ENCODE measurements at places on chromosomes 1 and 21.

- no peak for DNase-seq
Measured at GRCh38 chr1:24929398-24930259, 447 bp downstream of the RUNX3 start.

DNA sequence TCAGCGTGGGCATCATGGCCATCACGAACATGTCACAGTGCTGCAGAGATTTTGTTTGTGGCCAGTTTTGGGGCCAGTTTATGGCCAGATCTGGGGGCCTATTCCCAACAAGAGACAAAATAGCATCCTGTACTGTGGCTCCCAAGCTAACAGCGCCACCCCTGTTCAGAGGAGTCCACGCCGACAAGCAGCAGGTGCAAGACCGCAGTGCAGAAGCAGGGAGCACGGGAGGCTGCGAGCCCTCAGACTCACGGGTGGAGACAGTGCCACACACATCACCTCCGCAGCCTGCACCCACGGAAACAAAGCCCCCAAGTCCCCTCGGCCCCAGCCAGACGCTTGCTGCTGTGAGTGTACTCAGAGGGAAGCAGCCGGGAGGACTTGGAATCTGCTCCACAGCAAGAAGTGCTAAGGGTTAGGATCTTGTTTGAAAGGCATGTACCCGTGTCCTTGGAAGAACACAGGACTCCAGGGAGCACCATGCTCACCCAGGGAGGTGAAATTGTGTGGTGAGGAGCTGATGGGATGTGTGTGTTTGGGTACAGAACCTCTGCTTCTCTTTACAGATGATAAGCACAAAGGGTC lies 7.1 kb downstream of the TCP10L start:
- DNase-seq = peak; percentile 40

DNA sequence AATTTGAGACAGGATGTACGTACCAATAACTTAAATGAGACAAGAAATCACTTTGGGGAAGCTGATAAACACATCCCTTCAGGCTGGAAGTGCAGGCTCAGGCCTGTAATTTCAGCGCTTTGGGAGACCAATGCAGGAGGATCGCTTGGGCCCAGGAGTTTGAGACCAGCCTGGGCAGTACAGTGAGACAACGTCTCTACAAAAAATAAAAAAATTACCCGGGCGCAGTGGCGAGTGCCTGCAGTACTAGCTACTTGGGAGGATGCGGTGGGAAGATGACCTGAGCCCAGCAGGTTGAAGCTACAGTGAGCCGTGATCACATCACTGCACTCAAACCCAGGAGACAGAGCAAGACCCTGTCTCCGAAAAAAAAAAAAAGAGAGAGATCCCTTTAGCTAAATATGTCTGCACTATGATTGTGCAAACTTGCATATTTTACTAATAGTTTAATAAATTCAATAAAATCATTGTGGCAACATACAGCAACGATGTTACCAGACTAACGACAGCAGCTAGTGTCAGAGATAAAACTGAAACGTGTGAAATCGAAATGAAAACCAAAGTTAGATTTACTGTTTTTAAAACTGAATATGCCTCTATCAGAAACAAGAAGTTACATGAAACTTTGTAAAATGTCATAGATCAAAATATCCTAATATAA lies 54.7 kb downstream of the CD2 start:
- DNase-seq = no peak

GRCh38 chr1:20358761-20359263 lies 68.1 kb downstream of the VWA5B1 start:
- peak; percentile 64 for DNase-seq

GRCh38 chr1:226953175-226953800 lies 13.2 kb downstream of the COQ8A start:
- no peak for DNase-seq

DNA sequence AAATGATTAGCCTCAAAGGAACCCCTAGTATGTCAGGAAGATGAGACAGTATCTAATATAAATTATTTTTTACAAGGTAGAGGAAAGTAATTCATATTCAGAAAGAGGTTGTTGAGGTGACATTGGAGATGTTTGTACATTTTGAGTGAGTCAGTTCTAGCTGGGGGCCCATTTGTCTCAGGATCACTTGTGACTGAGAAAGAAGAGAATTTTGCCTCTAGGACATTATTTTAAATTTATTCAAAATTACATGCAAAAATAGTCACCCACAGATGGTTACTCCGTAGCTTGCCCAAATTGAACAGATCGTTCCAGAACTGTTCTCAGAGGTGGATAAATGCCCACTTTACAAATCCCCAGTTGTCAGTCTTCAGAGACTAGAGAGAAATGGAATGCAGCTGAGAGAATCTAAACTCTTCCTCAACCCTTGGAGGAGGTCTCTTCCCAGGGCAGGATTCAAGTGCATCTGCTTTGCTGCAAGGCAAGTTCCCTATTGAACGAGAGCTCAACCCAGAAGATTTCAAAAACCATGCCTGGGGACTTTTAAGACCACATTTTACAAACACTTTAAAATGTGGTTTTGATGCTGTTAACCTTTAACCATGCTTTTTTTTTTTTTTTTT lies 987.8 kb upstream of the ADAMTS5 start:
- DNase-seq = no peak

DNA sequence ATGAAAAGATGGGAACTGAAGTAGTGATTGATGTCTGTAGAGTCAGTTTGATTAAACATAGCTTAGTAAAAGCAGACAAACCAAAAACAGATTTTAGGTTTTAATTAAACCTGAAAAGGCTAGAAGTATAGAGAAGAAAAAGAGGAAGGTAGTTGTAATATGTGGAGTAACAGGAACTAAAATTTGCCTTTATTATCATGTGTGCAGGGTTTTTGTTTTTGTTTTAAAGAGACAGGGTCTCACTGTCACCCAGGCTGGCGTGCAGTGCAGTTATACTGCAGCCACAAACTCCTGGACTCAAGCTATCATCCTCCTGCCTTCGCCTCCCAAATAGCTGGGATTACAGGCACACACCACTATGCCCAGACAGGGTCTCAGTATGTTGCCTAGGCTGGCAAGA lies 6.0 kb downstream of the TOR1AIP1 start:
- no peak for DNase-seq

- no peak for DNase-seq
Measured at GRCh38 chr21:26572702-26573381, at the start of gene CYYR1. Gene CYYR1, minus strand, starts transcription at chr21:26573286. Its CDS starts 346 bp downstream, at chr21:26572940.

DNA sequence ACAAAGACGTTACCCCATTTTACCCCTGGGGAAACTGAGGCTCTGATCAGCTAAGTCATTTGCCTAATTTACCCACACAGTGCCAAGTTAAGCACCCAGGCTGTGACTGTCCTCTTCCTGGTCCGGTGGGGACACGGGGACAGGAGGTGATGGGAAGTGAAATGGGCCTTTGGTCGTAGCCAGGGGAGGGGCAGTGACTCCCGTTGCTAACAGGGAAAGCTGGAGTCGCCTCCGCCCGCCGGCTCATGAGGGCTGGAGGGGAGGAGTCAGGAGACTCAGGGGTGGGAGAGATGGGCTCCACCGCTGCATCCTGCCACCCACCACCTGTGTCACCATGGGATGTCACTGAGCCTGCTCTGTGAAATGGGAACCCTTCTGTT lies 139.3 kb downstream of the PGBD5 start:
- no peak for DNase-seq

DNA sequence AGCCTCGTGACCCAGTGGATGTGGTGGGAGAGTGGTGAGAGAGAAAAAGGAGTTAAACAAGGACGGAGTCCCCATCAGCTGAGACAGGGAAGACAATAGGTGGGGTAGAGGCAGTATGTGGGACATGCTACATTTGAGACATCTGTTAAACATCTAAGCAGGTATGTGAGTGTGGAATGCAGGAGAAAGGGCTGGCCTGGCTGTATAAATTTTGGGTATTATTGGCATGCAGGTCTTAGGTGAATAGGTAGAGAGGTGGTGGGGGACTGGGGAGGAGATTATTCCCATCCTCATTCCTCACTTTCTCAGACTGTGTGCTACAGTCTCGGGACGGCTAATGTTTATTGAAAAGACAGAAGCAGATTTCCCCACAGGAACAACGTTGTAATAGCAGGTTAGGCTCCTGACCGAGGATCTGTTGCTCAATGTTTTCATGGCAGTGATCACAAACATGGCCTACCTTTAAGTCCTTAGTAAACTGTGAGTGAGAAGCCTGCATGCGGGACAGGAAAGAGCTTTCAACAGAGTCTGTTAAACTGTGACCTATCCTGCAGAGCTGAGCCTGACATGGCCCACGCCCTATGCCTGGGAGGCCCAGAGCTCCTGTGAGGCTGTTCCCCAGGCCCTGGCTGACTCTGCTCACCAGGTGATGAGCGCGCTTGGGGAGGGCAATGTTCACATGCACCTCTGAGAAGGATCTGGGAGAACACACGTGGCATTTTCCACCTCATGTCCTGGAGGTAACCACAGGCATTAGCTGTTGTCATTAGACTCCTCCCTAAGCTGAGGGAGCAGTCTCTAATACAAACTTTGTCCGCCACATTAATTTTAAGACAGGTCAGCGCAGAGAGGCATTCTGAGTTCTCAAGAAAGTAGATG lies 16.5 kb downstream of the VSIG8 start:
- DNase-seq = no peak

- no peak for DNase-seq
Measured at GRCh38 chr1:200982071-200982945, 41.2 kb downstream of the KIF21B start.

DNA sequence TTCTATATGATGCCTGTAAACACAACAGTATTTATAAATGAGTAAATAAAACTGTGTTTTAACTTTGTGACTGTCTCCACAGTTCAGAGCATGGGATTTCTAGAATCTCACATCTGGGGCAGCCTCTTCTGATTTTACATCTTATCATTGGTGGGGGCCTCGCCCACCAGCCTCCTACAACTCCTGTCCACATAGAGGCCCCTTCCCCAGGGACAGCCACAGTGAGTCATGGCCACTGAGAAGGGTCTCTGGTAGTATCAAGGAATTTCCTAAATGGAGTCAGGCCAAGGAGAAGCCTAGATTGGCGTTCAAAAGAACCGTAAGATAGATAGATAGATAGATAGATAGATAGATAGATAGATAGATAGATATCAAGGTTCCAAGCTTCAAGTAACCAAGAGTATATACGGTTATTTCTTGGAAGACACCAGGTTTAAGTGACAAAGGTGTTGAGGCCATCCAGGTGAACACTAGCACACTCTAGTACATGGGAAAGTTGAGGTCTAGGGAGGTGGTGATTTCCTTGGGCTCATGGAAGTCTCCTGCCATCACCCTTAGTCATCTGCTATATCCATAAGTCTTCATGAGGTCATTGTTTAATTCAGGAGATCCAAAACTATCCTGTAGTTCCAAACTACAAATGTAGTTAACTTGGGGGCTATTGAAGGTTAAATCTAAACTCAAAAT lies 121.6 kb downstream of the SYT2 start:
- no peak for DNase-seq

GRCh38 chr1:18738126-18738525 lies 107.5 kb downstream of the PAX7 start:
- no peak for DNase-seq

DNA sequence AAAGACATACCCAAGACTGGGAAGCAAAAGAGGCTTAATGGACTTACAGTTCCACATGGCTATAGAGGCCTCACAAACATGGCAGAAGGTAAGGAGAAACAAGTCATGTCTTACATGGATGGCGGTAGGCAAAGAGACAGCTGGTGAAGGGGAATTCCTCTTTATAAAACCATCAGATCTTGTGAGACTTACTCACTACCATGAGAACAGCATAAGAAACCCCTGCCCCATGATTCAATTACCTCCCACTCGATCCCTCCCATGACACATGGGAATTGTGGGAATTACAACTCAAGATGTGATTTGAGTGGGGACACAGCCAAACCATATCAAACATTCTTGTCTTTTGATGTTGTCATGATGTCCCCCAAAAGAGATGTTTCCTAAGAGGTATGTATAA lies 103.3 kb downstream of the DUSP10 start:
- DNase-seq = no peak

GRCh38 chr1:242412921-242413320 lies 111.6 kb downstream of the PLD5 start:
- DNase-seq = no peak

GRCh38 chr21:15809818-15810217 lies 80.0 kb downstream of the USP25 start:
- no peak for DNase-seq

DNA sequence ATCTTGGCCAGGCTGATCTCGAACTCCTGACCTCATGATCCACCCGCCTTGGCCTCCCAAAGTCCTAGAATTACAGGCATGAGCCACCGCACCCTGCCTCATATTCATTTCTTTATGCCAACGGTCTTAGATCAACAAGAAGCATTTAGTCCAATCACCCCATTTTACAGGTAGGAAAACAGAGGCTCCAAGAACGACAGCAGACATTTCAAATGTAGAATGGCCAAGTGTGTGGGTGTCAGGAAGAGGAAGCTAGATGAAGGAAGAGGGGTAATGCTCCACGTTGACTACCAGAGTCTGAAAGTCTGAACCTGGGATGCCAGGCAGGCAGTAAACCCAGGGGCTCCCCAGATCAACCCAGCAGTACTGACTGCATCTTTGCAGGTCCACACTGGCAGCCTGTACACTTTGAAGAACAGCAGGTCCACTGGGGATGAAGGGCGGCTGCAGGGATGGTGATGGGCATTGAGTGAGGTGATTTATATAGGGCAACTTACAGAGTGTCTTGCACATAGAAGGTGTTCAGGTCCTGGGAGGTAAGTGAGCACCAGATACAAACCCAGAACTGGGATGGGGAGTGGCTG lies 120.2 kb downstream of the EPHB2 start:
- no peak for DNase-seq

Measured in NCI-H1694 treated with DMSO at 0.1 percent for 48 hours (cell line).